Activated CD4-positive, alpha-beta T cell treated with anti-CD3 and anti-CD28 coated beads for 36 hours (primary cell): ENCODE measurements at places on chromosomes 2 and 18. TPM values are rescaled to one million over a fixed set of nuclear protein-coding genes. Genes with fewer than 3 reads are reported as not detected.

The VWA3B gene
- total RNA-seq: not detected

The EPB41L3 gene
- total RNA-seq: 13.4 TPM

The SLC9A4 gene
- total RNA-seq: 0.11 TPM

The NETO1 gene
- not detected for total RNA-seq

The FRZB gene
- total RNA-seq: not detected

The LYPD6B gene
- not detected for total RNA-seq

The CCT4 gene
- total RNA-seq: 255 TPM

The RAPH1 gene
- 8.5 TPM for total RNA-seq

The FSIP2 gene
- total RNA-seq: 0.05 TPM

The KIF3C gene
- total RNA-seq: 5.2 TPM
